ENCODE measurements at places on chromosomes 3 and 15.

DNA sequence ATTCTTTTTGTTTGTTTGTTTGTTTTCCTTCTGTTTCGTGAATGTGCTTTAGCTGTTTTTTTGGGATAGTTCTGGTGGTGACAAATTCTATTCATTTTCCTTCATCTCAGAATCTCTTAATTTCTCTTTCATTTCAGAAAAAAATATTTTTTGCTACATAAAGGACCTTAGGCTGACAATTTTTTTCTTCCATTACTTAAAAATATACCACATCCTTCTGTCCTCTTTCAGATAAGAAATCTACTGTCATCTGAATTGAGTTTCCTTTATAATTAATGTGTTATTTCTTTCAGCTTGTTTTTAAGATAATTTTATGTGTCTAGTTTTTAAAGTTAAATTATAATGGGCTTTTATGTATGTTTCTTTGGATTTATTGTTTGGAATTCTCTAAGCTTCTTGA, 47.6 kb downstream of the IL16 start:
- DNase-seq, result no peak

DNA sequence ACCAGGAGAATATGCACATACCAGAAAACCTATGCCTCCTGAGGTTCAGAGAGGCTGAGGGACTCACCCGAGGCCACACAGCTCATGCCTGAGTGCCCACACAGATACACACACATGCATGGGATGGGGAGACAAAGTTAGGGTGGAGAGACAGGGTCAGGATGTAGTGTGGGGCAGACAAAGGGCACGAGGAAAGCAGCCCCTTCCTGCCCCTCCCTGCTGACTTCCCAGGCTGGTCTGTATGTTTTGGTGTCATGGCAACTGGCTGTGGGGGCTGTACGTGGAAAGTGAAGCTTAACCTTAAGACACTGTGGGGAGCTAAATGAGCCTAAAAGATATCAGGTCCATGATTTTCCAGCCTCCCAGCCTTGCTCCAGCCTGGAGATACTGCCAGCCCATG, 57.8 kb downstream of the EPHB3 start:
- DNase-seq, result no peak

DNA sequence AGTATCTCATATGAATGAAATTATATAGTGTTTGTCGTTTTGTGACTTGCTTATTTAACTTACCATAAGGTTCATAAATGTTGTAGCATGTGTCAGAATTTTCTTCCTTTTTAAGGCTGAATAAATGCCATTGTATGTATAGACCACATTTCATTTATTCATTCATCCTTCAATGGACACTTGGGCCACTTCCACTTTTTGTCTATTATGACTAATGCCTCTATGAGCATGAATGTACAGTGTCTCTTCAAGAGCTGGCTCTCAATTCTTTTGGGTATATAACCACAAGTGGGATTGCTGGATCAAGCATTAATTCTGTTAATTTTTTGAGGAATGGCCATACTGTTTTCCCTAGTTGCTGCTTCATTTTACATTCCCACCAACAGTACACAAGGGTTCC, 156.1 kb downstream of the VPS8 start:
- DNase-seq, result no peak

GRCh38 chr3:188772886-188773285, 398.9 kb upstream of the TPRG1 start:
- DNase-seq, result no peak

- no peak for DNase-seq
Measured at GRCh38 chr3:153260681-153261080, 98.7 kb downstream of the RAP2B start.

DNA sequence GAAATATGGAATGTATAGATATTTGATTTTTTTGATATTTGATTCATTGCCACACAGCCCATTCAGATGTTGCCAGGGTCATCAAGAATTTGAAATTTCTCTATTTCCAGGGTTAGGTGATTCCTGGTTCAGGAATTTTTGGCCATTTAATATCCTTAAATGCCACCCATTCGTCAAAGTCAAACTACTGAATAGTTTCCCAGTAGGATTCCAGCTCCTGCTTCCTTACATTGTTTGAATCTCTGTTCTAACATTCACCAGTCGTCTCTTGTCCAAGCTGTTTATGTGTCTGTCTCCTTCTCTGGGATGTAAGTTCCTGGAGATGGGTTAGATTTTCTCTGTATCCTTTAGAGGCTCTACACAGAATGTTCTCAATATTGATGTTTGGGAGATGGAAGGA, 124.9 kb upstream of the TLE3 start:
- DNase-seq, result no peak

DNA sequence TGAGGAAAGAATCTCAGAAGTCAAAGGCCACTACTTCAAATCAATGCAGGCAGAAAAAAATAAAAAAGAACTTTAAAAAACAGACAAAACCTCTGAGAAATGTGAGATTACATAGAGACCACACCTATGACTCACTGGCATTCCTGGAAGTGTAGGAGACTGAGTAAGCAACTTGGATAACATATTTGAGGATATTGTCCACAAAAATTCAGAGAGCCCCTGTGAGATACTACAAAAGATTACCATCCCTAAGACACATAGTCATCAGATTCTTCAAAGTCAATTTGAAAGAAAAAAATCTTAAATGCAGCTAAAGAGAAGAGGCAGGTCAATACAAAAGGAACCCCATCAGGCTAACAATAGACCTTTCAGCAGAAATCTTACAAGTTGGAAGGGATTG, 887.3 kb downstream of the NTRK3 start:
- no peak for DNase-seq

GRCh38 chr3:49161808-49162530, 4.2 kb downstream of the CCDC71 start:
- DNase-seq, result no peak

GRCh38 chr3:71951361-71951760, 166.4 kb upstream of the PROK2 start:
- DNase-seq, result no peak

GRCh38 chr15:58386641-58387040, 45.1 kb upstream of the LIPC start:
- no peak for DNase-seq

DNA sequence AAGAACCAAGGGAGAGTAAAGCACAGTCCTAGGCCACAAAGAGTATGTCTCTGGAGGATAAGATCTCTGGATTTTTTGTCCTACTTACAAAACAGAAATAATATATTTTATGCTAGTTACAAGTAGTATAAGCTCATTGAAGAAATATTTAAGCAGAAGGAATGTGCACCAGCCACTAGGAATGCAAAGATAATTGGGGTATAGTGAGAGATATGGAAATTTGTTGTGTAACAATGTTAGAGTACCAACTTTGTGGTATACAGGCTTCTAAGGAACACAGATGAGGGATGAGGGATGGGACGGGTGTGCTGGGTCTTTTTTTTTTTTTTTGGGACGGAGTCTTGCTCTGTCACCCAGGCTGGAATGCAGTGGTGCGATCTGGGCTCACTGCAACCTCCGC, 26.5 kb downstream of the AKAP13 start:
- no peak for DNase-seq

DNA sequence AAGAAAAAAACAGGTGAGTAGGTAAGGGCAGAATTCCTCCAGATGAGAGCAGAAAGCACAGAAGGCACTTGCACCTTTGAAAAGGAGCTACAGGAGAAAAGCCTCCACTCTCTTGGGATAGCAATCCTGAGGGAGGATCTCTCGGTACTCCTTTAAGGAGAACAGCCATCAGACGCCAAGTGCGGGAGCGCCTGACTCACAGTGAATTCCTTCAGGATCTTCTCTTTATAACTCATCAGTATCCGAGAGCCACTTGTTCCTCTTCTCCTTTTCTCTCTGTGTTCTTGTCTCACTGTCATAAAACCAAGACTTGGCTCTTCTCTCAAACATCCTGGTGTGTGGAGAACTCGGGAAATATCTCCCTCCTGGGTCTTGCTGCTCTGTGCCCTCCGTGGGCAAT, 10.1 kb upstream of the GOLGA8J start:
- no peak for DNase-seq

DNA sequence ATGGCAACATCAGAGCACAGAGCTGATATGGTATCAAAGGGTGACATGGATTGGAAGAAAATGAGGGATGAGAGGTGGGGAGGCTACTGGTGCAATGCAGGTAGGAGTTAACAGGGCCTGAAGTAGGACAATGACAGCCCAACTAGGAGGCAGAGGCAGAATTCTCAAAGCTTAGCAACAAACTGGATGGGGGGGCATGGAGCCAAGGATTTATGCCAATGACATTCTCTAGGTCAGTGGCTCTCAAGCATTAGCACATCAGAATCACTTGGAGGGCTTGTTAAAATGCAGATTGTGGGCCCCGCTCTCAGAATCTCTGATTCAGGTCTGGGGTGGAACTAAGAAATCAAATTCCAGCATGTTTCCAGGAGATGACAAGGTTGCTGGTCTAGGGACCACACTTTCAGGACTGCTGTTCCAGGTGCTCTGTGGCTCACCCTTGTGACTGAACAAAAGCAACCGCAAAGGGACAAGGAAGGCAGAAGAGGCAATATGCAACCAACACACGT, 98.0 kb upstream of the TNIK start:
- DNase-seq, result no peak

GRCh38 chr3:46714728-46715506, 2.8 kb downstream of the PRSS50 start:
- no peak for DNase-seq
